Psoas muscle (tissue), 8 donors: ENCODE measurements at places on chromosomes 6 and 20. TPM values are rescaled to one million over a fixed set of nuclear protein-coding genes. Genes with fewer than 3 reads are reported as not detected.

Gene TGM3
- not detected for total RNA-seq

Gene TFB1M
- 18.6 TPM for total RNA-seq

Gene HLA-DOA
- total RNA-seq = 0.52 TPM

Gene RRAGD
- total RNA-seq = 105 TPM

Gene SAMD10
- total RNA-seq = 0.54 TPM

Gene IP6K3
- total RNA-seq = 363 TPM

Gene ZGPAT
- total RNA-seq = 18.2 TPM

Gene SRMS
- total RNA-seq = not detected

Gene C6orf141
- total RNA-seq = 0.88 TPM

Gene TCF15
- total RNA-seq = 5.1 TPM

Gene SPTLC3
- total RNA-seq = 0.38 TPM

Gene RAD21L1
- total RNA-seq = not detected

Gene UST
- total RNA-seq = 1.2 TPM

Gene SEMG1
- not detected for total RNA-seq

Gene SLC52A3
- 0.88 TPM for total RNA-seq
